ENCODE measurements at places on chromosomes 5 and 9.

- DNase-seq, result no peak
These were observed 202.8 kb downstream of the CWC27 start for GRCh38 chr5:64971513-64971912.

- DNase-seq, result no peak
These were observed 127.5 kb upstream of the POU5F2 start for GRCh38 chr5:93868851-93869250.

GRCh38 chr5:167348980-167349379 lies 942.5 kb upstream of the WWC1 start:
- no peak for DNase-seq

DNA sequence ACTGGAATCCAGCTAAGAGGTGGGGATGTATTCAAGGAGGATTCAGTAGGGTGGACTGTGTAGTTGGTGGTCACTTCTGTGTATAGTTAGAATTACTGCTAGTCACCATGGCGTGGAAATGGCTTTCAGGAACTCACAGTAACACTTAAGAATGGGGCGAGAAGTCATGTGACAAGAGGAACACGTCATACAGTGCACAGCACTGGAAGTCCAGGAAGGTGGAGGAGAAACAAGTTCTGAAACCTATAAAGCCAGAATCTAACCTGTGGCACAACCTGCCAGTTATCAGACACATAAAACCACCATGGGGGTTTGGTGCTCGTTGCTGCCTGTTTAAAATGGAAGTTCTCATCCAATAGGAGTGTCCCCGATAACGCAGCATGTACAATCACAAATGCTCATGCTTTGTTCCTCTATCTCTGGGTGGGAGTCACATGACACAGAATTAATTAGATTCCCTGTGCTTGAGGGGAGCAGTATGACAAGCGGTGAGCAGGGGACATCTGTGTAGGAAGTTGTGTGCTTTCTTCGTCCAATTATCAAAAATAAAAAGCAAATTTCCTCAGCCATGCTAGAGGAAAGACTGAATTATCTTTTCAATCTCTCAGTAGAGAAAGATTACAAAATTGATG lies 193.0 kb downstream of the SPOCK1 start:
- DNase-seq, result no peak

GRCh38 chr9:36501727-36502126 lies 71.0 kb upstream of the MELK start:
- DNase-seq, result no peak

DNA sequence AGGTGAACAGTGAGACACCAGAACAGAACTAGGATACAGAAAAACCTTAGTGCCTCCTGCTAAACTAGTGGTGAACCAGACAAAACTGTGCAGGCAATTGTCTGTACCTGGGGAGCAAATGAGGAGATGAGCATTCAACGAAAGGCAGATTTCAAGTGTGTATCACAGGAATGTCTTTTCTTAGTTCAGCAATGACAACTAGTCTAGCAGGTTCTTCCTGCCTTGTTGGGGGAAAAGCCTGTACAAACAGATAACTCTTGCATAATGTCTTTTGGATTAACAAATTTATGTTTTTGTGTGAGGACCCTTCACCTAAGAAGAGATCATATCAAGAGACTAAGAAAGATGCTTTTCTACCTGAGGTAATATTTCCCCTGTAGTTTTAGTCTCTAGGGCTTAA lies 21.8 kb upstream of the DENND4C start:
- no peak for DNase-seq

Data from hematopoietic multipotent progenitor cell treated with erythropoietin and hydrocortisone succinate and interleukin-3 and kit ligand, for 15 days (in vitro differentiated cells).